ENCODE measurements at places on chromosomes 12 and 14. TPM values are rescaled to one million over a fixed set of nuclear protein-coding genes. Genes with fewer than 3 reads are reported as not detected.

The GYS2 gene
- not detected for total RNA-seq

The NTS gene
- 1.2 TPM for total RNA-seq

The ACVRL1 gene
- total RNA-seq = 11.5 TPM

The HCAR3 gene
- 0.16 TPM for total RNA-seq

All from occipital lobe (tissue), 3 donors.